ENCODE measurements at places on chromosomes 6 and 20.

- no peak for DNase-seq
These were observed 220.3 kb downstream of the ALDH8A1 start for GRCh38 chr6:134729561-134729960.

GRCh38 chr20:33777816-33778215, 33.3 kb upstream of the CHMP4B start:
- DNase-seq: no peak

GRCh38 chr6:14066782-14067406, 50.7 kb upstream of the CD83 start:
- DNase-seq: no peak

DNA sequence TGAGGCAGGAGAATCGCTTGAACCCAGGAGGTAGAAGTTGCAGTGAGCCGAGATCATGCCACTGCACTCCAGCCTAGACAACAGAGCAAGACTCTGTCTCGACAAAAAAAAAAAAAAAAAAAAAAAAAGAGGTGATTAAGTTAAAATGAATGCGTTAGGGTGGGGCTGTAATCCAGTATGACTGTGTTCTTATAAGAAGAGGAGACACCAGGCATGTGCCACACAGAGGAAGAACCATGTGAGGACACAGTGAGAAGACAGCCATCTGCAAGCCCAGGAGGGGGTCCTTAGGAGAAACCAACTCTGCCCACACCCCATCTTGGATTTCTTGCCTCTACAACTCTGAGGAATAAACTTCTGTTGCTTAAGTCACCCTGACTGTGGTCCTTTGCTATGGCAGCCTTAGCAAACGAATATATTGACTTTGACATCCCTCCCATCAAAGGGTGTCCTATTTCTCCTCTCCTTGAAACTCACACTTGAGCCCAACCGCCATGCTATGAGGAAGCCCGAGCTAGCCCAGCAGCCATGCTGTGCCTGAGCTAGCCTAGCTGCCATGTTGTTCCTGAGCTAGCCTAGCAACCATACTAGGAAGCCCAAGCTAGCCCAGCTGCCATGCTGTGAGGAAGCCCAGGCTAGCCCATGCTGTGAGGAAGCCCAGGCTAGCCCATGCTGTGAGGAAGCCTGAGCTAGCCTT, 15.8 kb upstream of the PPP1R16B start:
- no peak for DNase-seq

DNA sequence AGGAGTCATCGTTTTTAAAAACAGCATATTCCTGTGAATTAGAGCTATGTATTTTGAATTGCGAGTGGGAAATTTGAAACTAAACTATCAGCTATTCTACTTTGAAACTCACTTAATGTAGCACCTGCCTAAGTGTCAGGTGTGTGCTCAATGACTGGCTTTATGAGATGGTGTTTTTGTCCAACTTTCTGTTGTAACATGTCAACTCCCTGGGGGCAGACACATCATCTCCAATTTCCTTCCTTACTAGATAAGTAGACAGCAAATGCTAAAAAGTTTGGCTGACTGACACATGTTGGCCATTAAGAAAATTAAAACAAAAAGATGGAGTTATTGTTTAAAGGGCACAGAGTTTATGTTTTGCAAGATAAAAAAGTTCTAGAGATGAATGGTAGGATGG, 226.9 kb downstream of the TFAP2B start:
- no peak for DNase-seq

GRCh38 chr6:45710304-45710821, 305.3 kb downstream of the CLIC5 start:
- peak; percentile 82 for DNase-seq

- DNase-seq: no peak
These were observed 41.9 kb upstream of the NOL4L start for GRCh38 chr20:32626859-32627636.

DNA sequence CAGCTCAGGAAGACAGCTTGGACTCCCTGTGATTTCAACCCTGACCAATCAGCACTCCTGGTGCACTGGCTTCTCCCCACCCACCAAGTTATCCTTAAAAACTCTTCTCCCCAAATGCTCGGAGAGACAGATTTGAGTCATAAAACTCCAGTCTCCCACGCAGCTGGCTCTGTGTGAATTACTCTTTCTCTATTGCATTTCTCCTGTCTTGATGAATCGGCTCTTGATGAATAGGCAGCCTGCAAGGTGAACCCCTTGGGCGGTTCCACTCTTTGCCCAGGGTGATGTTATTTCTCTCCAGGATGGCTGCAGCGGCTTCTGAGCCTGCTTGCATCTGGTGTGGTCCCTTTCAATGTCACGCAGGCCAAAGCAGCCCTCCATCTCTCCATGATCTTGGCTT, 12.4 kb downstream of the SLC52A3 start:
- DNase-seq: no peak

GRCh38 chr20:40869218-40870147, 159.1 kb upstream of the TOP1 start:
- DNase-seq: no peak

- DNase-seq: no peak
These were observed 551 bp upstream of the ATP5F1E start for GRCh38 chr20:59032713-59033059.

- DNase-seq: no peak
These were observed 8.7 kb downstream of the RNF144B start for GRCh38 chr6:18395856-18396197.

GRCh38 chr20:36861875-36862801, 13.8 kb upstream of the TLDC2 start:
- DNase-seq: no peak

- DNase-seq: no peak
These were observed 280.6 kb downstream of the FARS2 start for GRCh38 chr6:5541751-5542432.

- no peak for DNase-seq
These were observed 44.0 kb downstream of the B4GALT5 start for GRCh38 chr20:49669601-49670189.

- DNase-seq: no peak
These were observed 117.2 kb downstream of the IPCEF1 start for GRCh38 chr6:154239392-154239791.

- DNase-seq: no peak
These were observed 38.3 kb upstream of the DUSP22 start for GRCh38 chr6:254016-254415.

- DNase-seq: no peak
These were observed 1063.3 kb upstream of the CITED2 start for GRCh38 chr6:140437619-140438345.

- no peak for DNase-seq
These were observed 644.2 kb upstream of the GJE1 start for GRCh38 chr6:141488488-141488887.

- DNase-seq: no peak
These were observed 22.2 kb downstream of the CEP57L1 start for GRCh38 chr6:109117346-109118035.

- peak; percentile 6 for DNase-seq
These were observed 27.8 kb downstream of the RNF8 start for GRCh38 chr6:37381579-37381978.

- no peak for DNase-seq
These were observed 124.7 kb downstream of the TMEM242 start for GRCh38 chr6:157198425-157199279.

DNA sequence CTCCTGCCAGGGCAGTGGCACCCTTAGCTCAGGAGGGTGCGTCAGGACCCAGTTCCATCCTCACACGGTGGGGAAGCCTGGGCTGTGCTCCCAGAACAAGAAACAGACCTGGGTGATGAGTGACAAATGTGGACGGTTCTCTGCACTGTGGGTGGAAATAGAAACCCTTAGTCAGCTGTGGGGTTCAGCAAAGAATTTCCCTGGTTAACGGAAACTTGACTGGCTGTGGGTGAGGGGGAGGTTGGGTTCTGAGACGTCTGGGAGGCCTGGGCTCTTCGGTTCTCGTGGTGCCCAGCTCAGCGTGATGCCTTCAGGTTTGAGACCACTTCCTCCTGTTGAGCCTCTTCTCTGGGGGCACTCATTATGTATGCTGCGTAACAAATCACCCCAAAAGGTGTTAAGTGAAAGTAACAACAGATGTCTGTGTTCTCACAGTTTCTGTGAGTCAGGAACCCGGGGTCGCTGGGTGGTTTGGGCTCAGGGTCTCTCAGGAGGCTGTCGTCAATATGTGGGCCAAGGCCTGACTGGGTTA, 53.1 kb upstream of the FAM83D start:
- peak; percentile 90 for DNase-seq

- DNase-seq: no peak
These were observed 90.9 kb downstream of the CEP162 start for GRCh38 chr6:84136364-84137050.

DNA sequence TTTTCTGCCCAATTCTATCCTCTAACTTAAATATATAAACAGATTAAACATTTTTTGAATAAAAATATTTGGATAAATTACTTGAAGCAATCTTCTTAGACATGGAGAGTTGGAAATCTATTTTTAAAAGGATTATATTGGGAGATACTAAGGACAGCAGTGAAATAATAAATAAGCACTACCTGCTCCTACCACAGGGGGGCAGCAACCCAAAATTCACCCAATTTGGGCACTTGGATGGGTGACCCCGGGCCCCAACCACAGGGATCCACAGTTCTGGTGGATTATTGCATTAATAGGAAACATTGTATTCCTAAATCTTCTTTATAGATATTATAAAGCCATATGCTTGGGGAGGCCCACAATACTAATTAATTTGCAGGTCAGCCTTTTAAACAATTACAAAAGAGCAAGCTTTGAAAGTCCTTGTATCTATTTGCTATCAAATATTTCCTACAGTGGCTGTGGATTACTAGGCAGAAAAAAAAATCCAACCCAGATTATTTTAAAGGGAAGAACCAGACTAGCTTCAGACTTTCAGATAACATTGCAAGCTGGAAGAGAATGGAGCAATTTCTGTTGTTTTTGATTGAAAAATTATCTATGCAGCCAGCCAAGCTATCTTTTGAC, 66.4 kb upstream of the PDE10A start:
- no peak for DNase-seq

DNA sequence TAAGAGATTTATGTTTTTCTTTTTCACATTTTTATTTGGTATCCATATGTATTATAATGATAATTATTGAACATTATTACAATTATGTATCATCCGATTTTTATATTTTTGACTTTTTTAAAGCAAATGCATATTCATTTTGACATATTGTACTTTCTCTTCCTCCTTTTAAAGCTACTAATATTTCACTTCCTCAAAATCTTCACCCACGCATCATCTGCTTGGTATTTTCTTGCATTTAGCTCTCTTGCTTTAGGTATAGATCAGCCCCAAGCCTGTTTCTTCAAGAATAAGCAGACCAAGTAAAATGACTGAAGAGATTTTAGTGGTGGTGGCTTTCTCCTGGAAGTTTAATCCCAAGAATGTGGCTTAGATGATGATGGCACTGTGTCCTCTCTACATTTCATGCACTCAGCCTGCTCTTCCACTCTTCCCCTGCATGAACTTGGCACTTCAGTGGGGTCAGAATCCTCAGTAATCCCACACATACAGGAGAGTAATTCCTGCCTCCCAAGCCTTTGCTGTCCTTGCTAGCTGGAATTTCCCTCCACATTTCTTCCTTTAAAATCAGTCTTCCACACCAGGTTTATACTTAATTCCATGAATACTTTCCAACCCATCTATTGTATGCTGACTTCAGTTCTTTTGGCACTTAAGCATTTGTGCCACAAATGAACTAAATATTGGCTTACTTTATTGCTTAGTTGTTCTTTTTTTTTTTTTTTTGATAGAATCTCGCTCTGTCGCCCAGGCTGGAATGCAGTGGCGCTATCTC, 8.2 kb downstream of the NCOA7 start:
- DNase-seq: no peak

DNA sequence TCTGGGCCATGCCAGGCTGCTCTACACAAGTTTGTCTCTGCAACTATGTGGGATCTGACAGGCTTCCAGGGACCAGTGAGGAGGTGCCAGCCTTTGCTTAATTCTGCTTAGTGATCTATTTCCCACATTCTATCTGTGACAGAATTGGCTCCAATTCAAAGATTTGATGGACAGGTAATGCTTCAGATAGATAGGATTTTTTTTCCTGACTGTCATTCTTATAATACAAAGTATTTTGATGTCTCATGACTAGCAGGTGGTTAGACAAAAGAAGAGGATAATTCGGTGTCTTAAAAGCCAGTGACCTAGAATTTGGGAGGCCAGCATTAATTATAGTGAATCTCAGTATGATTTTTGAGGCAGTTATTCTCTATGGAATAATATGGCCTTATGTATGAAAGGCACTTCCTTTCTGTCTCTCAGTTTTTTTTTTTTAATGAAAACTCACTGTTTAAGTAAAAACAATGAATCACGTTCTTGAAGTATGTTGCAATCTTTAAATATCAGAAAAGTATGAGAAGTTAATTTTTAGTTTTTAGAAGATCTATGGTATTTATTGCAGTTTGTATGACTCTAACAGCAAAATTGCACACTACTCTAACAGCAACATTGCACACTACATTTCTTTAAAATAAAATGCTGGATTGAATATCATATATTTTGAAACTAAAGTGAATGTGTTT, 43.7 kb downstream of the TMEM200A start:
- no peak for DNase-seq

DNA sequence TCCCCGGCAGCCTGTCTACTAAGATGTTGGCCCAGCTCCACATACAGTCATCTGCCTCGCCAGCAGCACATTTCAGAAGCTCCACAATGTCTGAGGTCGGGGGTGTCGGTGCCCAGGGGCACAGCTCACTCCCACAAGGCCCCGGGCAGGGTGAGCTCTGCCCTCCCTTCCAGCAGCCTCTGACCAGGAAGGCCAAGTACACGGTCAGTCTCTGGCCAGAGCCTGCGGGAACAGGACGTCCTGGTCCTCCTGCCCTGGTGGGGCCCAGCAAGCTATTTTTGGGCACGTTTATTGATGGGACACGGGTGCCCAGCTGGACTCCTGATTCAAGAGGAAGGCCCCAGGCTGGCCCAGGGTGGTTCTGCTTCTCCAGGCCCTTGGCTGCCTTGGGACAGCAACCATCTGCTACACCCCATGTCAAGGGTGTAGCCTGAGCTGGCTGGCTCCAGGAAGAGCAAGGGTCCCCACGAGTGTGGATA, 114.9 kb upstream of the PTPN1 start:
- DNase-seq: no peak

- no peak for DNase-seq
These were observed 264.0 kb downstream of the LAMA2 start for GRCh38 chr6:129146902-129147301.

DNA sequence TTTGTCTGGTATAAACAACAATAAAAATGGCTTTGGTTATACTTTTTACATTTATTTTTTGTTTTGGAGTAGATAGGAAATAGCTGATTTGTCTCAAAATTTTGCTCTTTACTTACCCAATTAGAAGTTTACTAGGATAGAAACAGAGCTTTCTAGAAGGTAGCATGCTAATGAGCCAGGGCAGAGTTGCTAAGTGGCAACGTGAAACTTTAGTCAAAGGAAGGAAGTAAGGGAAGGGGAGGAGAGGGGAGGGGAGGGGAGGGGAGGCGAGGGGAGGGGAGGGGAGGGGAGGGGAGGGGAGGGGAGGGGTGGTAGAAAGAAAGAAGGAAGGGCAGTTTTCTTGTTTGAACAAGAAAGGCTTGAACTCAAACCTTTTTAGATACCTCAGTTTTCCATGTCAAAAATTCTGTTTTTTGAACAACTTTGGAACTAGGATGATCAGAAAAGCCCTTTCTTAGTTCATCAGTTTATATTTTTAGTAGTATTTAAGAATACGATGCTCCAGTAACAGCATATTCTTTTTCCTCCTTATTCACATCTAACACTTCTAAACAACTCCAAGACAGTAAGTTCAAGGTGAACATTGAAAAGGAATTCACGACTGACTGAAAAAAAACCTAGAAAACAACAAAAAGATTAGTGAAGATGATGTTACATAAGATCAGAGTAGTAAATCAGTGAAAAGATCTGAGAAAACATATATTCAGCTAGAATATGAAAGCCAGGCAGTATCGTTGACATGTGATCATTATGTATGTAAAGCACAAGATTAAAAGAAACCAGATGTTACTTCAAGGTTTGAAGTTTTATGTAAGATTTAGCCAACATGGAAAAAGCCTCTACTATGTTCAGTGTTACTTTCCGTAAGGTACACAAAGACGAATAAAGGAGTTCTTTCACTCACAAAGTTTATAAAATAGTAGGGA, 263.4 kb downstream of the ARHGAP18 start:
- DNase-seq: no peak
